ENCODE measurements at places on chromosomes 16 and 17.
A peak's percentile ranks its signal among the peaks of the same experiment; 100 is the strongest.

DNA sequence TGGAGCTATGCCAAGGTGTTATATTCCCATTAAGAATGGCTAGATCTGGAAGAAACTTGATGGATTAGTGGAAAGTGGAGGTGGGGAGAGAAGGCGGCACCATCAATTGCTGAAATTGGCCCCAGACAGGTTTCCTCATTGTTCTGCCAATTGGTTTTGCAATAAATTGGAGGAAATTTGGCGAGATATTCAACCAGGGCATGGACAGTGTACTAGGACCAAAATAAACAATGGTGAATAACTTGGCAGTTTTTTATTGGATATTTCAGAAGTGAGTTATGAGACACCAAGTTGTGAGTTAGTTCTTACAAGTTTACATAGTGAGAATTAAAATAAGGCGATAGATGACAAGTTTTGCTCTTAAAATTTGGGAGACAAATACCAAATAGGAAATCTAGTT is 41.1 kb upstream of the SOX9 start:
- no peak for DNase-seq

DNA sequence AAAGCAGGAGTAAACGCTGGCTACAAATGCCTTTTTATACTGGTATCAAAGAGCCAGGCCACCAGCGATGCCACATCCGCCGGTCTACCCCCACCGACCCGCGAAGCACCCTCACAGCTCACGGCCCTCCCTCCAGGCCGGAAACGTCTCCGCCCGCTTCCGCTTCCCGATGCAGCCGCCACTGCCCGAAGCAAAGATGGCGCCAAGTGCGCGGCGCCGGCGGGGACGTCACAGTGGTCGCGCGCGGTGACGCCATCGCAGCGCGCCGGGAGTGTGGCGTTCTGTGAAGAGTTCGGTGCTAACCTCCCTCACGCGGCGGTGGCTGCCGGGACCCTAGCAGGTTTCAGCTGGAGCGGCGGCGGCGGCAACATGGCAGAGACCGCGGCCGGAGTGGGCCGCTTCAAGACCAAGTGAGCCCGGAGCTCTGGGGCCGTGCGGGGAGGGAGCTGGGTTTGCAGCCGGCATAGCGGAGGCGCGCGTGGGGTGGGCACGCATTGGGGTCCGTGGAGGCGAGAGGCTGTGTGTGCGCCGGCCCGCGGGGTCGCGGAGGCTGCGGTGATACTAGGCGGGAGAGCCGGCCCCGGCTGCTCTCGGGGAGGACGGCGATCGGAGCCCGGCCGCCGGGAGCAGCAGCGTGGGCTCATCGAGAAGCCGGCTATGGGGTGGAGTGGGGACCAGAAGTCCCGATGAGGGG is at the start of gene TBL3:
TSS of gene TBL3 (plus strand) at position 258 of the 694 bp plus-strand sequence. CDS start at position 370, 112 bp downstream.
- peak; percentile 97 for DNase-seq

GRCh38 chr17:49365667-49366066 is 3.6 kb upstream of the ZNF652 start:
- DNase-seq, result no peak

- DNase-seq, result no peak
Observed at GRCh38 chr17:47937941-47938340, 3.4 kb upstream of the PNPO start.

GRCh38 chr17:81741594-81742452 is 29.7 kb downstream of the SLC25A10 start:
- no peak for DNase-seq

DNA sequence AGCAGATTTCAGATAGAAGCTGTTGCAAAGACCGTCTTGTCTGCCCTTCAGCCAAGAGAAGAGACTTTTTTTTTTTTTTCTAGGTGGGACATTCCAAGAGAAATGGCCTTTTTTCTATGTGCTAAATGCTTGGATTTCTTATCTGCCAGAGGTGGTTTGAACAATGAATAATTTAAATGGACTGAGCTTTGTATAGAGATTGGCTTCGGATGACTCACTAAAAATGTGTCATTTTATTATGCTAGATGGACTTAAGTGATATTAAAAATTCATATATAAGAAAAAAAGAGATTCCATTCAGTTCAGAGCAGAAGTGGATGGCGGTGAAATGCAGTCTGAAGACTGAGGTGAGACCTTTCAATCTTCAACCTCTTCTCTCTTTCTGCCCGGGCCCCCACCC is 58.4 kb downstream of the MEAK7 start:
- no peak for DNase-seq

GRCh38 chr16:13838401-13839190 is 81.4 kb upstream of the ERCC4 start:
- no peak for DNase-seq

- no peak for DNase-seq
Observed at GRCh38 chr17:79415909-79416308, 194.9 kb downstream of the RBFOX3 start.

GRCh38 chr16:69745232-69745612 is 9.5 kb downstream of the NOB1 start:
- no peak for DNase-seq

DNA sequence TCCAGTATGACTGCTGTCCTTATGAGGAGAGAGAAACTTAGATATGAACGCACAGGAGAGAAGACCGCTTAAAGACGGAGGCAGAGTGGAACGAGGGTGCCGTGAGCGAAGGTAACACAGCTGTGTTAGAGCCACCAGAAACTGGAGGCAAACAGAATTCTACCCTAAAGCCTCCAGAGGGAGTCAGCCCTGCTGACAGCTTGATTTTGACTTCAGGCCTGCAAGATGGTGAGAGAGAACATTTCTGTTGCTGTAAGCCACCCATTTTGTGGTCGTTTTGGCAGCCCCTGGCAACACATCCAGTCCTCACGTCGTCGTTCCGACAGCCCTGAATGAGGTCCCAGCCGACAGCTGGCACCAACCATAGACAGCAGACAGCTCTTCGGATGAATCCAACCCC is 2.8 kb upstream of the SPATA2L start:
- no peak for DNase-seq

- DNase-seq, result no peak
Observed at GRCh38 chr17:15036238-15036637, 228.9 kb downstream of the PMP22 start.

DNA sequence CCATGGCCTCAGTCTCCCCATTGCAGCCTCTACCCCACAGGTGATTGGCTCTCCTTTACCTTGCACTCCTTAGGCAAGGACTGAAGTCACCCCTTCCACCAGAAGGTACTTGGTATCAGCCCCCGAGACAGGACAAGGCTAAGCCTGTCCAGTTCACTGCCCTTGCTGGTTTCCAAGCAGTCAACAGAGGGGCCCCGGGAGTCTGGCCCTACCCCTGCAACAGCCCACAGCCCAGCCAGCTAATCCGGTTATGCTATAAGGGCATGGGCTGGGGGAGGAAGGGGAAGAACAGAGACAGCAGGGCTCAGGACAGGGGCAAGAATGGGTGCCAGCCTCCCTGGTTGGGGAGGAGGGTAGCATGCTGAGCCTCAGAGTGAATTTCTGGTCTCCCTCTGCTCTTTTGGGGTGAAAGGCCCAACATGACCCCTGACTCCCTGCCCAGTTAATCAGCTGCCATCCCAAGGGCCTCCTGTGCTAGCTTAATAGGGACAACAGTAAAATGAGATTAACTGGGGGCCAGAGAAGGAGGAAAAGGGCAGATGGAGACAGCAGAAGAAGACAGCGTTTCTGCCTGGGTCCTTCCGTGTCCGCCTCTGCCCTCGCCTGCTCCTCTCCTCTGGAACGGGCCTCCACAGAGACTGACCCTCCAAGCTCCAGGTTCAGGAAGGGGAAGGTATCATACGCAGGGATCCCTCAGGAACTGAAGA is 10.7 kb downstream of the DLG4 start:
- no peak for DNase-seq

- no peak for DNase-seq
Observed at GRCh38 chr16:19126300-19126699, 12.5 kb downstream of the ITPRIPL2 start.

- no peak for DNase-seq
Observed at GRCh38 chr17:5065227-5065744, 13.0 kb upstream of the ZFP3 start.

DNA sequence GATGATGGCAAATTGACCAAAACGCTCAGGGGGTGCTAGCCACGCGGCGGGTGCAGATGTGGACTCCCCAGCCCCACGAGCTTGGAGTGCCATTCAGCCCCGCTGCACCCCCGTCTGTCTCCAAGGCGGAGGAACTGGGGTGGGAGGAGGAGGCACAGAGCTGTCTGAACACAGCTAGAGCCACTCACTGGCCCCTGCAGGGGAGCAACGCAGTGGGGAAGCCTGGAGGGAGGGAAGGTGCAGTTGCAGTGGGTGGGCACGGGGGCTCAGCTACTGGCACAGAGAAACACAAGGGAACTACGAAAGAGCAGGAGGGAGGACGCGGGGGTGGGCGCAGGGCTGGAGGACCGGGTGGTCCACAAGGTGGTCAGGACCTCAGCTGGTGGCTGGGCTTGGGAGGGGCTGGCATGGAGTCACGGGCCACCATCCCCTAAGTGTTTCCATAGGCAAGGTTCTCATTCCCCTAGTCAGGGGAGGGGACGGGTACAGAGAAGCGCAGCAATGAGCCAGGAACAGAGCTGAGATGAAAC is 46.3 kb upstream of the CDR2 start:
- no peak for DNase-seq

DNA sequence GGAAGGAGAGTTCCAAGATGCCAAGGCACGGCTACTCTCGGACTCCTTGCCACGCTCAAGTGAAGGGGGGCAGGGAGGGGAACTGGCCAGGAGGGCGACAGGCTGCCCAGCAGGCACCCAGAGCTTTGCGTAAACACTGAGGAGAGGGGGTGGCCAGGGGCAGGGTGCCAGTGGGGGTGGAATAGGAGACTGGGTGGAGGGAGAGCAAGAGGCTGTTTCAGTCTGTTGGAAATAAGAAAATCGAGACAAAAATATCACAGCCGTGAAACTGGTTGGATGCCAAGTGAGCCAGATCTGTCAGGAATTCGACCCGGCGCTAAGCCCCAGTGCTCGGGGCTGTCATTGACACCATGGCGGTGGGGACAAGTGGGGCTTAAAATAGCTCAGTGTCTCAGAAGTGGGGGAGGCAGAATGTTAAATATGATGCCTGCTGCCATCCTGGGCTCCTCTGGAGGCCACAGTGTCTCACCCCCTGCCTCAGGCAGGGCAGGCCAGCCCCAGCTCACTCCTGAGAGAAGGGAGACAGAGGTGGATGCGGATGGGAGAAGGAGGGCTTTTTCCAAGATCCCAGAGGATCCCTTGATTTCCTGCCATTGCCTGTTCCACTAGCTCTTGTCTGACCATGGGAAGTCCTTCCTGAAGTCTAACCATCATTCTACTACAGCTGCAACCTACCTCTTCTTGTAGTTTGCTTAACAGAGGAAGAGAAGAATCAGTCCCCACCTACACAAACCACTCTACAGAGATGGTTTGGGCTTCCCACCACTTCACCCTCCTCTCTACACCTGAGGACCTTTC is 9.5 kb downstream of the PNMT start:
- no peak for DNase-seq

- DNase-seq, result peak; percentile 10
Observed at GRCh38 chr16:3266873-3267537, 10.6 kb upstream of the MEFV start.

- DNase-seq, result no peak
Observed at GRCh38 chr16:57152096-57153093, 33.4 kb downstream of the PSME3IP1 start.

DNA sequence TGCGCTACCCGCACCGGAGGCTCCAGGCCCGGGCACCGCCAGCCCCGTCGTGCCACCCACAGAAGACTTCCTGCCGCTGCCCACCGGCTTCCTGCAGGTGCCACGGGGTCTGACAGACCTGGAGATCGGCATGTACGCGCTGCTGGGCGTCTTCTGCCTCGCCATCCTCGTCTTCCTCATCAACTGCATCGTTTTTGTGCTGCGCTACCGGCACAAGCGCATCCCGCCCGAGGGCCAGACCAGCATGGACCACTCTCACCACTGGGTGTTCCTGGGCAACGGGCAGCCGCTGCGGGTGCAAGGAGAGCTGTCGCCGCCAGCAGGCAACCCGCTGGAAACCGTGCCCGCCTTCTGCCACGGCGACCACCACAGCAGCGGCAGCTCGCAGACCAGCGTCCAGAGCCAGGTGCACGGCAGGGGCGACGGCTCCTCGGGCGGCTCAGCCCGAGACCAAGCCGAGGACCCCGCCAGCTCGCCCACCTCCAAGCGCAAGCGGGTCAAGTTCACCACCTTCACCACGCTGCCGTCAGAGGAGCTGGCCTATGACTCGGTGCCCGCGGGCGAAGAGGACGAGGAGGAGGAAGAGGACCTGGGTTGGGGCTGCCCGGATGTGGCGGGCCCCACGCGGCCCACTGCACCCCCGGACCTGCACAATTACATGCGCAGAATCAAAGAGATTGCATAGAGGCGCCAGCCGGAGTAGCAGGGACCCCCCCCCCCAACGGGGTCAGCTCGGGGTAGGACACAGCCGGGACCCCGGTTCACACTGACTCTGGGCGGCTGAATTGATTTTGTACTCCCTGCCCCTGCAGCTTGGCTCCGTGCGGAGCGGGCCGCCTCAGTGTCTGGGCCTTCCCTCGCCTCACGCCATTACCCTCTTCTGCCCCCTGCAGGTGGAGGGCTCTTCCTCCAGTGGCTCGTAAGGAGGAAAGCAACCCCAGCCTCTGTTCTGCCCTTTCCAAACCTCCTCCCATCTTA is 58.5 kb downstream of the TMEM132E start:
- DNase-seq, result peak; percentile 78

- no peak for DNase-seq
Observed at GRCh38 chr17:80152081-80152702, 5.3 kb upstream of the EIF4A3 start.

- DNase-seq, result peak; percentile 54
Observed at GRCh38 chr17:9971991-9972390, 66.9 kb upstream of the RCVRN start.

DNA sequence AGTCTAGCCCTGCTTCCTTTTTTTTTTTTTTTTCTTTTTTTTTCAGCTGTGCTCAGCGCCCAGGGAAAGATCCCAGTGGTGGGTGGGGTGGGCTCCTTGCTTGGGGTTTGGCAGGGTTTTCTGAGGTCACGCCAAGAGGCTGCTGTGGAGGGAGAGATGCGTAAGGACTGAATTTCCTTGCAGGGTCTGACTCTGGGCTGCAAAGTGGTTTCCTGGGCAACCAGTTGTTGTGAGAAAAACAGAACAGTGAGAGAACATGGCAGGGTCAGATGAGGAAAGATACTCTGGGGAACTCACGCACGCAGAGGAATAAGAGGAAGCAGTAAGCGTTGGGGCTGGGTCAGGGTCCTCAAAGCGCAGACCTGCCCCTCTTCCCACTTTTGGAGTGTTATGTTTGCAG is 119.5 kb downstream of the IRF8 start:
- DNase-seq, result peak; percentile 71
